ENCODE measurements at places on chromosomes 11 and 22.
A peak's percentile ranks its signal among the peaks of the same experiment; 100 is the strongest.

DNA sequence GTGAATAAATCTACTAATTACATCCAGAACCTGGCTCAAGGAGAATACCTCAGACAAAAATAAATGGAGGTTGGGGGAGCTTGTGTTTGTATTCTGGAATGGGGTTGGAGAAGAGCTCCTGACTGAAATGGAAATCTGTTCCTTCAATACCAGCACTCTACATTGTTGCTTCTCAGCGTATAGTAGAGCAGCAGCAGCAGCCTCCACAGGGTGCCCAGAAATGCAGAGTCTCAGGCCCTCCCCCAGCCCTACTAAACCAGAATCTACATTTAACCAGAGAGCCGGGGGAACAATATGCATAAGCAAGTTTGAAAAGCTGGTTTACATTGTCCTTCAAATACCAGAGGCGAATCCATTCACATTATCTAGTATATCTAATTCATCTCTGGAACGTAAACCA is 474.8 kb downstream of the NTM start:
- no peak for DNase-seq

GRCh38 chr11:7251487-7251835 is 243 bp upstream of the SYT9 start:
- DNase-seq: no peak

DNA sequence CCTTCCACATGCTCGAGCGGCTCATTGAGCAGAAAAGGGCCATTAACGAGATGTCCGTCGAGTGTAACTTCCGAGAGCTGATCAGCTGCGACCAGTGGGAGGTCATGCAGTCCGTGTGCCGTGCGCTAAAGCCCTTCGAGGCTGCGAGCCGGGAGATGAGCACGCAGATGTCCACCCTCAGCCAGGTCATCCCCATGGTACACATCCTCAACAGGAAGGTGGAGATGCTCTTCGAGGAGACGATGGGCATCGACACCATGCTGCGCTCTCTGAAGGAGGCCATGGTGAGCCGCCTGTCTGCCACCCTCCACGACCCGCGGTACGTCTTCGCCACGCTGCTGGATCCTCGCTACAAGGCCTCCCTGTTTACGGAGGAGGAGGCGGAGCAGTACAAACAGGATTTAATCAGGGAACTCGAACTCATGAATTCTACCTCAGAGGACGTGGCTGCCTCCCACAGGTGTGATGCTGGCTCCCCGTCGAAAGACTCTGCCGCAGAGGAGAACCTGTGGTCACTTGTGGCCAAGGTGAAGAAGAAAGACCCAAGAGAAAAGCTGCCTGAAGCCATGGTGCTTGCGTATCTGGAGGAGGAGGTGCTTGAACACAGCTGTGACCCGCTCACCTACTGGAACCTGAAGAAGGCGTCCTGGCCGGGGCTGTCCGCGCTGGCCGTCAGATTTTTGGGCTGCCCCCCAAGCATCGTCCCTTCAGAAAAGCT is 31.7 kb downstream of the ALG12 start:
- no peak for DNase-seq

DNA sequence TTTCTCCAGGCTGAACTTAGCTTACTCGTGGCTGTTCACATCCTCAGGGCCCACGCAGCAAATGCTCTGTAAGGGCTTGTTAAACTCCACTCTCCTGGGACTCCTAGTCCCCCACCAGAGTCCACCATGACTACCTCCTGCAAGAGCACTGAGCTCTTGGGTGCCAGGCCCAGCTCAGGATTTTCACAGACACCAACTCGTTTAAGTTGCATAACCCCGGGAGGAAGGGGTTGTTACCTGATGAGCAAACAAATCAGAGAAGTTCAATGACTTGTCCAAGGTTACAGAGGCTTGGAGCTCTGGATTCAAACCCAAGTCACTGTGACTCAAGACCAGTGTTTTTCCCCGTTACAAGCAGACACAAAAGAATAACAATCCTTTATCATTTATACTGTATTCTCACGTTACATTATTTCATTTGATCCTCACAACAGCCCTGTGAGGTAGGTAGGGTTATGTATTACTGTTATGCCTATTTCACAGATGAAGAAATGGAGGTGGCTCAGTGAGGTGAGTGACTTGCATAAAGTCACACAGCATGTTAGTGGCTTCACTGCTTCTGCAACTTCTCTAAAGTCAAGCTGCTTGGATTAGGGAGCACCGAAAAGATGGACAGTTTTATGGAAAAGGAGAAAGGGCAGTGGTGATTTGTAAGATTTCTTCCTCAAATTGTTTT is 17.4 kb downstream of the KCTD21 start:
- no peak for DNase-seq

GRCh38 chr22:47209547-47210023 is 447.1 kb downstream of the TBC1D22A start:
- DNase-seq: no peak

DNA sequence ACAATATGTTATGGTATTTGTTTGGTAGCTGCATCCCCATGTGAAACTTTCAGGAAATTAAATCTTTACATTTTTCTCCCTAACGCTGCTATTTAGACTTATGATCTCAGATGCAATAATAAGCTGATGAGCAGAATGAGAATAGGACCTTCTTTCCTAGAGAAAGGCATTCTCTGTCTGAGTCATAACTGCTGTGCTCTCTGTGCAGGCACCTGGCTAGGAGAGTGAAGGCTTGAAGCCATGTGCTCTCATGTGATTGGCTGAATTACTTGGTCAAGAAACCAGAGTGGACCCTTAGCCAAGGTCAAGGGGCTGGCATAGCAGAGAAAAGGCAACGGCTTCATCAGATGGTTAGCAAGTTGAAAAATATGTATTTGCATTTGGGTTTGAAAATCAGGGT is 185.0 kb downstream of the ADAMTS15 start:
- no peak for DNase-seq

DNA sequence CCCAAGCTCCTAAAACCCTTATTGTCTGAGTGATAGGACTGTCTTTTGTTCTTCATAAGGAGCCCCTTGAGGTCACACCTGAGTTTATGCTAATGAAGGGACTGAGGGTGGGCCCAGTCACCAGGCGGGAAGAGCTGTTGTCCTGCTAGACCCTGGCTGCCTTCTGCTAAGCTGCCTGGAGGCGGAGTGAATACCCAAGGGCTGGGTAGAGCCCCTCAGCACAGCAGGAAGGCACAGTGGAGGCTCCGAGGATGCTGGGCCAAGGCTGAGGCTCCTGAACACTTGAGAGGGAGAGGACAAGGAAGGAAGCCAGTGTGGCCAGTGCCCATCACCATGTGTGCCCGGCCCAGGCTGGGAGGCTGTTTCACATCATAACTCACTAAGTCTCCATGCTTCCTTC is 4.8 kb upstream of the PHF21B start:
- DNase-seq: no peak

- DNase-seq: peak; percentile 15
Measured at GRCh38 chr11:126862664-126863243, 137.8 kb downstream of the KIRREL3 start.

- no peak for DNase-seq
Measured at GRCh38 chr11:111465400-111465799, 46.8 kb downstream of the BTG4 start.

DNA sequence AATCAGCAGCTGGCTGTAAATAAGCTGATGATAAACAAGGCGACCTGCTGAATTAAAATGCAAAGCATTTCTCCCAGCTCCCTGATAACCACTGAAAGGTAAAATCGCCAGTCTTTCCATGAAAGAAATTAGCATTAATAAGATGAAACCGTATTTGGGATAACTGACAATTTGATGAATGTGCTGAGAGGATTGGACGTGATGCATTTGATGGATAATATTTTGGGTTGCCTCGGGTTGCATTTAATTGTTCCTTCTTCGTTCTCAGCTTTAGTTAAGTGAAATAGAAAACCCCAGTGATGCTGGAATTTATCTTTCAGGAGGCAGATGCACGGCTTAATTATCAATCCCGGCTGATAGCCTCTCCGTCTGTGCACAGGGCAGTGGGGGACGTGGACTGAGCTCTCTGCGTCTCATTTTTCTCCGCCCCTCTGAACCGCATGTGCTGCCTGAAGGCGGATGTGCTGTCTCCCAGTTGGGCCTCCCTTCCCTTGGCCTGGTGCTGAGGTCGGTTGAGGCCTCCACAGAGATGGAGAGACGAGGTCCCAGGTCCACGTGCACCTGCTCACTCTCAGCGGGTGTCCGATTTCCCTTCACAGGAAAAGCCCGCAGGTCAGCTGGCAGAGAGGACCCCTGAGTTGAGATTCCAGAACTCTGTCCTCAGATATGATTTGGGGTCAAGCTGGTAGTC is 846.2 kb downstream of the BRD1 start:
- no peak for DNase-seq

GRCh38 chr22:26673486-26673885 is 16.1 kb downstream of the MIAT start:
- DNase-seq: no peak

- DNase-seq: peak; percentile 78
Measured at GRCh38 chr11:78420255-78420764, 2.7 kb upstream of the GAB2 start.

DNA sequence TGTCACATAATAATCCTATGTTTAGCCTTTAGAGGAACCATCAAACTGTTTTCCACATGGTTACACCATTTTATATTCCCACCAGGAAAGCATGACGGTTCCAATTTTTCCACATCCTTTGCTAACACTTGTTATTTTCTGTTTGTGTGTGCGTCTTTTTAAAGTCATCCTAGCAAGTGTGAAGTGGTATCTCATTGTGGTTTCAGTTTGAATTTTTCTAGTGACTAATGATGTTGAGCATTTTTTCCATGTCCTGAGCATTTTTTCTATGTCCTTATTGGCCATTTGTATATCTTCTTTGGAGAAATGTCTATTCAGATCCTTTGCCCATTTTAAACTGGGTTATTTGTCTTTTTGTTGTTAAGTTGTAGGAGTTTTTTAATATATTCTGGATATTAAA is 53.7 kb upstream of the DEPDC7 start:
- DNase-seq: no peak

DNA sequence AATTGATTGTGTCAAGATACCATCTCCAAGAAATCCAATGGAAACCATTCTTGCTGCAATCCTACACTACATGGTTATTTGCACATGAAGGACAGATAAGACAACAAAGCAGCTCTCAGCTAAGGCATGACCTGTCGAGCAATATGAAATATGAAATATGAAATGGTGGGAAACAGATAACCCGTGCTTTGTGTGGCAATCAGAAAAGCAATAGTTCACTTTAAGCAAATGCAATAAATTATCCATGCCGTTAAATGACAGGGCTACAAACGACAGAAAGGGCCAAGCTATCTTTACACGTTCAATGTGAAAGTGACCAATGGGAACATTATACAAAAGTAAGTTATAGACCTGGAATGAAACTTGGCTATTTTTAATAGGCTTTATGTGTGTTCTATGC is 35.2 kb downstream of the KMT5B start:
- DNase-seq: no peak

GRCh38 chr11:2431395-2431794 is 12.9 kb downstream of the TRPM5 start:
- DNase-seq: no peak

- no peak for DNase-seq
Measured at GRCh38 chr22:45483918-45484499, 18.7 kb upstream of the FBLN1 start.

DNA sequence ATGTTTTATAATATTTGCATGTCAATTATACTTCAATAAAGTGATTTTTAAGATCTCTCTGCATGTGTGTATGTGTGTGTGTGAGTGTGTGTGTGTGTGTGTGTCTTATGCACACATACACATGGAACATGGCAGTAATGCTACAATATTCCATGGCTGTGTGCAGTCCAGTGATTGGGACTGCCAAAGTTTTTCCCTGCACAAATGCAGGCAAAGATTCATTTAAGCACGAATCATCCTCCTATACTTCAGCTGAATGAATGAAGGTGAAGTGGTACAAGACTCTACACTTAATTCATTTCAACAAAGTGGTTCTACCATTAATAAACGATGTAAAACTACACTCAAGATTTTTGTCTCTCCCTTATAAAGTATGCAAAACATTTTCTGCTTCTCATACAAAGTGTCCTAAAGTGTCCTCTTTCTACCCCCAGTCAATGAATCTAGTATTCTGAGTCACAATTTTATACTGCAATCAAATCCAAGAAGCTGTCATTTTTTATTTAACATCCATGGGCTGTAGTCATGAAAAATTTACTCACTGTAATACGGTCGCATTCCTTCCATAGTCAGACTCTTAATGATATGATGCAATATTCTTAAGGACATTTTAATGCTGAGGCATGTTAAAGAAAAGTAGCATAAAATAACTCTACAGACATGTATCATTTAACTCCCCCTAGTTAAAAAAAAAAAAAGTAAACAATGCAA is 132.4 kb downstream of the TTC28 start:
- no peak for DNase-seq

- DNase-seq: no peak
Measured at GRCh38 chr11:70187771-70188170, 15.3 kb upstream of the FADD start.

- DNase-seq: no peak
Measured at GRCh38 chr11:69144316-69145049, 11.3 kb upstream of the SMIM38 start.

GRCh38 chr22:38843201-38843656 is 599 bp downstream of the NPTXR start:
- peak; percentile 42 for DNase-seq

DNA sequence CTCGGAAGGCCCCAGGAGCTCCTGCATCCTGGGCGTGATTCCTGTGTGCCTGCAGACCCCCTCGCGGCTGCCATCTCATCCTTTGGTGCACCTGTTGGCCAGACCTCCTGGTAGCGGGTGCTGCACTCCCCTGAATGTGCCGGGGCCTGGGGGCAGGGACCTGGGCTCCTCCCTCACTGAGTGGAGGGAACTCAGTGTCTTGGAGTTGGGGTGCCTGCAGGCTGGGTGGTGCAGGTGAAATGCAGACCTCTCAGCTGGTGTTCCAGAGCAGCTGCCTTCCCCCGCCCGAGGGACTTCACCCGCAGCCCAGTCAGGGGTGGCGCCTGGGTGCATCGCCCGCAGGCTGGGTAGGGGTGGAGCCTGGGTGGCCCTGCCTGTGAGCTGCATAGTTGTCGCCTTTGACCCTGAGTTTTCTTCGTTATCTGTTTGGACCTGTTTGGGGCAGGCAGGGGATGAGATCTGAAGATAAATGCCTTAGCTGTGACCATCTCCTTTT is 31.4 kb downstream of the LRP5 start:
- DNase-seq: no peak

- DNase-seq: no peak
Measured at GRCh38 chr11:35943309-35943708, 553 bp upstream of the LDLRAD3 start.

DNA sequence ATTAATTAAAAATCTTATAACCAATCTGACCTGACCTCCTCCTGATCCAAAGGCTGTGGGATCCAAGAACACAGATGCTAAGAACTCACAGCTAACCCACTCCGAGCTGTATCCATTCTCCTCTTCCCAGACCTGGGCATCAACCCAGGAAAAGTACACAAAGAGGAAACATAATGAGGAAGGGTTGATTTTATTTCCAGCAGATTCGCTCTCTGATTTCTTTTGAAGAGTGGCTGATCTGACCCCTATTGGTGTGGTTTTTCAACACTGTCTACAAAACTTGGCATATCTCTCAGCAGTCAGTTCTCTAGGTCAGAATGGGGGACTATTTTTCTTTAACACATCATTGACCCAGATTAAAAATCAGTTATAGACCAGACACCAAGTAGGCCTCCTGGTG is 201.9 kb upstream of the UBASH3B start:
- DNase-seq: no peak
